Fibroblast of skin of left quadriceps (primary cell): ENCODE measurements at places on chromosomes 2 and 18.
A peak's percentile ranks its signal among the peaks of the same experiment; 100 is the strongest.

GRCh38 chr2:217049956-217050355 is 190.1 kb upstream of the TNP1 start:
- peak; percentile 20 for DNase-seq

DNA sequence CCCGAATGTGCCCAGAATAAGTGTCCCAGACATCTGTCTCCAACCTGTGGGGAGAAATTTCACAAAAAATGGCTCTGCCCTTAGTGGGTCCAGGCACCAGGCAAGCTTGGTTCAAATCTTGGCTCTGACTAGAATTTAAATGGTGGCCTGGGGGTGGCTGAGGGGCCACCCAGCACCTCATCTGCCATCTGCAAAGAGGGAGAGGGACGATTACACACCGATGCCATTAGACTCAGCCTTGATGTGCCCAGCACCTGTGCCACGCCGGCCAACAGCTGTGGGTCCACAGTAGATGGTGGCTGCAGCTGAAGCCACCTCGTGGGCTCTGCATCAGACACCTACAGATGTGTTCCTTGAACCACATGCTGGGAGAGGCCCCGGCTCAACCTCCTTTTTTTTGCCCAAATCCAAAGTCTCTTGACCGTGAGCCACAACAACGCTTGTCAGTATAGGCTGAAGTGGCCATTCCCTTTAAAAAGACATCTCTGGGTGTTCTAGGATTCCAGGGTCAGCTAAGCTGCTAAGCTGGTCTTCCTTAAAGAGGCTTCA is 222.0 kb upstream of the RAB6C start:
- no peak for DNase-seq

DNA sequence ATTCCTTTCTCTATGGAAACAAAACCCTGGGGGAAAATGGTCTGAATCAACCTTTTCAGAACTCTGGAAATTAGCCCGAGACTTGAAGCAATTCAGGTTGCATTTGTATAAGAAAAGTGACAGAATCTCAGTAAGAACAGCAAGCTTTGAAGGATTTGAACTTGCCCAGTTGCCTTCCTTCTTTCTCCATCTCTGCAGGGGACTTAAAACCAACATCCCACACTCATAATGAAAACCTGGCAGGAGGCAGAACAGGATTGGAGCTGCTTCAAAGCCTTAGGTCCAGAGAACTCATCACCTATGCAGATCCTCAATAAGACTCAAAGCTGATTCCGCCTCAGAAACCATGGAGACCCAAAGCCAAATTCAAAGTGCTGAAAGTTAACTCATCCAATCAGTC is 790.5 kb upstream of the ID2 start:
- DNase-seq, result no peak

DNA sequence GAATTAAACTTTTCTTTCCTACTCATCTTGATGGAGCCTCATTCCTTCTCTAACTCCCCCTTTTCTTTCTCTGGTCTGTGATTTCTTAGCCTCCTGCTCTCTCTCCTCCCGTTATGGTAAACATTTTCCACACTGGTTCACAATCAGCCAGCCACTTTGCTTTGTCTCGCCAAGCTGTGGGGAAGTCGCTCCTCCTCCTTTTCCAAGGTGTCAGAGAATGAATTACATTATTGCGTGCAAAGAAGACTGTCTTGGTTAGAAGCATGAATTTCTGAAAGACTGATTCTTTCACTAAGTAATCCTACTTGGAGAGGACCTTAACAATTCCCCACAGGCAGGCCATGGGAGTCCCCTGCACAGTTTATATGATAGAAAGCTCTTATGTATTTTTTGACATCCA is 46.1 kb downstream of the RASGRP3 start:
- DNase-seq, result no peak

GRCh38 chr2:53455094-53455493 is 312.5 kb upstream of the CHAC2 start:
- no peak for DNase-seq

DNA sequence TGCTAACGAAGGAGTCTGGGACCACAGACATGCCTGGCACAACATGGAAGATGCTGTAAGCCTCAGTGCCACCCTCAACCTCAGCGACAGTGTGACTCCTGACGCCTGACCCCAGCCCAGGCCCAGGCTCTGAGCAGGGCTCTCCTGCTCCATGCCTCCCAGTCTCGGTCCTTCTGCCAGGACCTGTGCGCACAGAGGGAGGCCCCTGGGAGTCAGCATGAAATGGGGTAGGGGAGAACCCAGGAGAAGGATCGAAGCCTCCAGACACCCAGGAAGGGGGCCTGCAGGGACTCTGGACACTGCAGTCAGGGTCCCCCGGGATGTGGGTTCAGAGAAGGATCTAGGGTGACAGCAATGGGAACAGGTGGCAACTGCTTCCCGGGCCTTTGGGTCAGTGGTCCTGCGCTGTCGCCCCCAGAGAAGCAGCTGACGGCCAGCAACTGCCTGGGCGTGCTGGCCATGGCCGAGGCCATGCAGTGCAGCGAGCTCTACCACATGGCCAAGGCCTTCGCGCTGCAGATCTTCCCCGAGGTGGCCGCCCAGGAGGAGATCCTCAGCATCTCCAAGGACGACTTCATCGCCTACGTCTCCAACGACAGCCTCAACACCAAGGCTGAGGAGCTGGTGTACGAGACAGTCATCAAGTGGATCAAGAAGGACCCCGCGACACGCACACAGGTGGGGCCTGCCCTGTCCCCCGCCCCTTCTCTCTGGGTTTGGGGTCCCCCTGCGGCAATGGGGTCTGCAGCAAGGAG is 233.9 kb downstream of the ATAD2B start:
- no peak for DNase-seq

GRCh38 chr18:28767201-28767600 is 590.3 kb upstream of the CDH2 start:
- no peak for DNase-seq

DNA sequence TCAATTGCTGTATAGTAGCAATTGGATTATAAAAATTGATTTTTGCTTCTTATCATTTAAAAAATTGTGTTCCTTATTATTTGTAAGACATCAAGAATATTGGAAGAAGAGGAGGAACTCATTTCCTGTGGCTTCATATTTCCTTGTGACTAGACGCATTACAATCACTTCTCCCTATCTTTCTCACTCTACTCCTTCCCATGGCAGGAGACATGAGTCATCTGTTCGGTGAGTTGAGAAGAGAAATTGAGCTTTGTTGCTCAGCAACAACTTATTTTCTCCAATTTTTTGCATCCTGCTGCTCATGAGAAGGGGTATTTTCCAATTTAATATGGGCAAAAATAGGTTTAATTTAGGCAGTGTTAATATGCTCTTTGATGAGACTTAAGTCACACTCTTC is 1783.9 kb downstream of the SUCLG1 start:
- DNase-seq, result peak; percentile 4

DNA sequence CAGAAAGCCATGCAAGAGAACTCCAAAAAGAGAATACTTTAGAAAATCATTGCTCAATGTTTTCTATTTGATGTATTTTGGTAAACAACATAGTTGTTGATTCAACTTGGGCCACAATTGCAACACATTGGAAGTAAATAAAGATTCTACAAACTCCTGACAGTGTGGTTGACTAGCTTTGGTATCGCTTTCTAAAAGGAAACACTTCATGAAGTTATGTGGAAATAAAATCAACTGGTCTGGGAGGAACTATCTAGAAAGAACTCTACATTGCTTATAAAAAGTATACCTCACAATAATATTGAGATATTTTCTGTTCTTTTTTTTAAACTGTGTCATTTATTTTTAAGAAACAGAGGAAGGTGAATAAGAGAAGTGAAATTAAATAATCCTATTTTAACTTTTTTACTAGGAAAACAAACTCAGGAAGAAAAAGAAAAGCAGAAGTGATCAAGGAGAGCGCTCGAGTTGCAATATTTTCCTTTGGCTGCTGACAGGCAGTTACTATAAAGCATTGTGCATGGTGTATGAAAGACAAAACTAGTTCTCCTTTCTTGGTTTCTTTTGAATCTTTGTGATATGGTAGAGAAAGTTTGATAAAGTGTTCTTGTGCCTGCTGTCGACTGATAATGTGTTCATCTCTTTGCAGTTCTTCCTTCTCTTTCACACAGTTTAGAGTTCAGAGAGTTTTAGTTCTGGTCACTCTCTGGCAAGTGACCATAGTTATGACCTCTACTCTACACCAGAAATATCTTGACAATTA is 3.0 kb downstream of the DHRS9 start:
- no peak for DNase-seq

- no peak for DNase-seq
Observed at GRCh38 chr2:42135381-42136312, 33.5 kb upstream of the EML4 start.

GRCh38 chr18:7133181-7133580 is 15.6 kb upstream of the LAMA1 start:
- no peak for DNase-seq

- no peak for DNase-seq
Observed at GRCh38 chr2:203637471-203638167, 68.8 kb upstream of the CD28 start.

DNA sequence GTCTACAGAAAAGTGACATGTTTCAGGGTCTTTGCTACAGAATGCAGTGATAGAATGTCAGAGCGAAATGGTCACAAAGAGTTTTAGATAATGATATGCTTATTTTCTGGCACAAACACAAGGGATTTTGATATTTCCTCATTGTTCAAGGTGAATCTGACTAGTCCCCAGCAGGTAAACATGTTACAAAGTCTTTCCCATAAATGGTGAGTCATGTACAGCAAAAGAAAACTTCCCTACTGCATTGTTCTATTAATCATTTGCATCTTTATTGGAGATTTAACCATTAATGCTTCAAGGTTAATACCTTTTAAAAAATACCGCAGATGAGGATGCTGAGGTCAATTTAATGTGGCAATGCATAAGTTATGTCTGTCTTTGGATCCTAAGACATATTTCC is 19.1 kb upstream of the TRIB2 start:
- no peak for DNase-seq

DNA sequence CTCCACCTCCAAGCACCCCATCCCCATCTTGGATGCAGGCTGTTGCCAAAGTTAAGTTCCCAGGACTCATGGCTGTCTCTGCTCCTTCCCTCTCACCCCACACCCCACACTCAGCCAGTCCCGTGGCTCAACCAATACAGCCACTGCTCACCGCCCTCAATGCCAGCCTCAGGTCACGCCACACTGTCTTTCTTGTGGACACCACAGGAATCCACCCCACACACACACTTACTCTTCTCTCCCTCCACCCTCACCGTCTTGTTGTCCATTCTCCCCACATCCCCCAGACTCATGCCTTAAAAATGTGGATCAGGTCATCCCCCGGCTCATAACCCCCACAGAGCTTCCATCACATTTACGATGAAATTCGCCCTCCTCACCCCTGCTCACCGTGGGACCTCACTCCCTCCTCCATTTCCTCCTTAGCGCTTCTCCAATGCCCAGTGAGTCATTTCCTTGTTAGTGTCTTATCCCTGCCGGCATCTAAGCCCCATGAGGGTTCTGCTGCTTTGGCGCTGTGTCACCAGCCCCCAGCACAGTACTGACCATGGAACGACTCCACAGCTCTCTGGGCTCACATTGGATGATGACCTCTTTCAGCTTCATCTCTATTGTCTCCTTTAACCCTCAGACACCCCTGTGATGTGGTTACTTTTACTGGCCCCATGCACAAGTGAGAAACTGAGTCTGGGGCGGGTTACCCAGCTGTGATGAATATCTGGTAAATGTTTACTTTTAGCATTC is 13.8 kb downstream of the MLPH start:
- peak; percentile 95 for DNase-seq

DNA sequence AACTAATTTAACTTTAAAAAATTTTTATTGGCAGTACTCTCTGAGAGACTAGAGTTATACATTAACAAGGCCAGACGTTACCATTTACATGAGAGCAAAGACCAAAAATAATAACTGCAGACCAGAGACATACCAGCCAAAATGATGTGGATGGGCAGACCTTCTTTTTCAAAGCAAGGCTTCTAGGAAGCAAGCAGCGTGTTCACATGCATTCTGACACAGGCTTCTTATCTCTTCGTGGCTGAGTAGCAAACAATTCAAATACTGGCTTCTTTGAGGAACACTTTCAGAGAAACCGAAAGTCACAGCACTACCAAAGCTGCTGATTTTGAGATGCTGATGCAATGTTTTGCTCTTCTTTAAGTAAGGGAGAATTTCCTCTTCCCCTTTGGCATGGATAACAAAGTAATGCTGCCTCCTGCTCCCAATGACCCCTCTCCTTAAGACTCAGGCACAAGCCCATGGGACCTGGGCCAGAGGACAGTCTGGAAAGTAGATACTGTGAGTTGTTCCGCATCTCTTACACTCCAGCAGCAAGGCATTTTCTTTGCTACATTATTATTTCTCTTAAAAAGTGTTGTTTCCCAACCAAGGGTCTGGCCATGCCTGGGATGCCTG is 181.9 kb downstream of the MREG start:
- no peak for DNase-seq

- DNase-seq, result no peak
Observed at GRCh38 chr18:54608028-54608642, 17.1 kb downstream of the DYNAP start.

DNA sequence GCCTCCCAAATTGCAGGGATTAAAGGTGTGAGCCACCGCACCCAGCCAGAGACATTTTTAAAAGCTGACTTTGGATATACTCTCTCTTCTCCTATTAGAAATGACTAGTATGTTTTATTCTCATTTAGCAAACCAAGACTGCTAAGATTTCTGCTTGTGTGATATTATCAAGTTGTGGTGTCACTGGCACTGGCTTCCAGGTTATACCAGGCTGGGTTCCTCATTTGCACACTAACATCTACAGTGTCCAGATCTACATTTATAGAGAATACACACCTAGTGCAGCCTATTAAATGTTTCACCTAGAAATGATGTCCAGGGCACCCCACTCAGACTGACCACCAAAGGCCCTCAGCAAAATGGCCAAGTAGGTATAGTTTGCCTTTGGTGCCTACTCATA is 265.3 kb upstream of the STON1 start:
- DNase-seq, result no peak

DNA sequence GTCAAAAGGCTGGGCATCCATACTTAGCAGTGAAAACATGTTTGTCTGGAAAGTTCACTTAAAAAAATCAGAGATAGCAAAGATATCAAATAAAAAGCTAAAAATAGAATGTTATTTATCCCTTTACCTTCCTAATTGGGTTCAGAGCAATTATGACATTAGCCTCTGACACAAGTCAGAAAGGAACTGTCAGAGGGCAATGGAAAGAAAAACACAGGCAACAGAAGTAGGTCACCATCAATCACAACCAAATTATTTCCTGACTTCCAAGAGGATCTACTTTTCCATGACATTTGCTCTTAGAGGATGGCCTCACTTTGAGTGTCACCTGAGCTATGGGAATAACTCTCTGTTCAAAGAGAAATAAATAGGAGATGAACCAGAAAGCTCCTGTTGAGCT is 27.5 kb downstream of the MYOM1 start:
- DNase-seq, result no peak

DNA sequence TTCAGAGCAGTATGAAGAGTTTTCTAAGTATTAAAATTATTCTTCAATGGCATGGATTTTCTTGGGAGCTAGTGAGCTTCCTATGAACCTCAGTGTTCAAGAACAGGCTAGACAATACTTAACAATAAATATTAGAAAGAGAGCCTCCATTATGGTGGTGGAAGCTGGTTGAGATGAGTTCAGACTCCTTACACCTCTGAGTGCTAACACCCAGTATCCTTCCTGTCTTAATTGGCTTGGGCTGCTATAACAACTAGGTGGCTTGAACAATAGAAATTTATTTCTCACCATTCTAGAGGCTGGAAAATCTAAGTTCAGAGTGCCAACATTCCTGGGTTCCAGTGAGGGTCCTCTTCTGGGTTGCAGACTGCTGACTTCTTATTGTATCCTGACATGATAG is 369.4 kb upstream of the HNRNPA3 start:
- DNase-seq, result no peak

GRCh38 chr2:237736783-237737182 is 61.8 kb upstream of the RBM44 start:
- DNase-seq, result no peak
